ENCODE measurements at places on chromosomes 2 and 18.

DNA sequence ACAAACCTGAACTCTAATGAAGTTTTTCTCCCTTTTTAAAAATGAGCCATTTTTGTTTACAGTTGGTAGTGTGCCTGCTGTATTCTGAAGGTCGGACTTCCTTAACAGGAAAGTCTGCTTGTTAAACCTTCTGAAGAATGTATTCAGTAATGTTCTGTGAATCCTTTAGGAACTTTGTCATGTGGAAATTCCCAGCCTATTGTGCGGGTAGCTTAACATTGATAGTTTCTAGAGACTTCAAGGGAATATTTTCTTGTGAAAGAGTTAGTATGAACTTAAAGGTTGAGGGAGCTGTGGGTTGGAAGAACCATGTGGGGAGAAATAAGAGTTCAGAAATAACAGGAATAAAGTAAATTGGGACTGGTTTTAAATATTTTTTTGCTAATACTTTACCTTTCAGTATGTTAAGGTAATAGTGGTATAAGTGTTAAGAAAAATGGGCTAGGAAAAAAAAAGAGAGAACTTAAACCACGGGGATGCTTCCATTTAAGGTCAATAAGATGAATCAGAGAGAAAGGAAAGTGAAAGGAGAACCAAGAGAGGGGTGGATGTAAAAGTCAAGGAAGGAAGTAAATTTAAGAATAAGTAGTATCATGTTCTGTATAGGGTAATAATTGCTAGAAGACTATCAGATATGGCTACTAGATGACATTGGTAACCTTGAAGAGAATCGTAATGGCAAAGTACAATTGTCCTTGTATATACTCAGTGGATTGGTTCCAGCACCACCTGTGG, 90.5 kb downstream of the PMS1 start:
- DNase-seq = no peak

DNA sequence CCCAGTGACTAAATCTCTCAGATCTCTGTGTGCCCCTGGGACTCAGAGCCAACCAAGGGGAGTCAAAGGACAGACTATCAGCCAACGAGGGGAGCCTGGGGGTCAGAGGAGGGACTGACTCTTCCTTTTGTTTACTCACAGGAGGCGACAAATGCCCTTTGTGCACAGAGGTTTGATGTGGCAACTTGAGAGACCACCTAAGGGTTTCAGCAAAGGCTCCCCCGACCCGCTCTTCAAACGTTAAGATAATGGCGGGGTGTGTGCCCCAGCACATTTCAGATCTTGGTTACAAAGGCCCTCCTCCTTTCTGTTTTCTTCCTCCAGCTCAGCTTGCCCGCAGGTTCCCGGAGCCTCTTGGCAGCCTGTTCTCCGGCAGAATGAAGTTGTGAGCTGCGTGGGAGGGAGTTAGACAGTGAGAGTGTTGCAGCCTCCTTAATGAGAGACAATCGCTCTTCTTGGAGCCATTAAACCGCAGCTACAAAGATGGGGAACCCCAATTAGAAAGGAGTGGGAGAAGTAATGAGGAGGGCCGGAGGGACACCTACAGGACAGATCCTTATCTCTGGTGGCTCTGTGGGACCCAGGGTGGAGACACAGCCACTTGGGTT, 76.2 kb downstream of the KIAA2012 start:
- DNase-seq = no peak

DNA sequence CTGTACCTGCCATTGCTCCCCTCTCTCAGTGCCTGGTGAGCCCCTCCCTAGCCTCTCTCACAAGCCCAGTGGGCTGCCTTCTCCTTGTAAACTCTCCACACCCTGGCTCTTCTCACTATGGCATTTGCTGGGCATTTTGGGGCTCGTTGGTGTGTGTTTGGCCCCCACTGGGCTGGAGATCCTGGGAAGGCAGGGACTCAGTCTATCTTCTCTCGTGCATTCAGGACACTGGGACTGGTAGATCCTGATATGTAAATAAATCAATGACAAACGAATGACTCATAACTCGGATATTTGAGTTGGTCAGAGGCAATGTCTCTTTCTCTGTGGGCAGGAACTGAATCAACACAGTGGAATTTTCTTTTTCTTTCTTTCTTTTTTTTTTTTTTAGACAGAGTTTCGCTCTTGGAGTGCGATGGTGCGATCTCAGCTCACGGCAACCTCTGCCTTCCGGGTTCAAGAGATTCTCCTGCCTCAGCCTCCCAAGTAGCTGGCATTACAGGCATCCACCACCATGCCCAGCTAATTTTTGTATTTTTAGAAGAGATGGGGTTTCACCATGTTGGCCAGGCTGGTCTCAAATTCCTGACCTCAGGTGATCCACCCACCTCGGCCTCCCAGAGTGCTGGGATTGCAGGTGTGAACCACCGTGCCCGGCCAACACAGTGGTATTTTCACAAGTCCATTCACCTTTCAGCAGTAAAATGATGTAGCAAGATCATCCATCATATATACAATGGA, 144.6 kb upstream of the SPRED2 start:
- peak; percentile 77 for DNase-seq

DNA sequence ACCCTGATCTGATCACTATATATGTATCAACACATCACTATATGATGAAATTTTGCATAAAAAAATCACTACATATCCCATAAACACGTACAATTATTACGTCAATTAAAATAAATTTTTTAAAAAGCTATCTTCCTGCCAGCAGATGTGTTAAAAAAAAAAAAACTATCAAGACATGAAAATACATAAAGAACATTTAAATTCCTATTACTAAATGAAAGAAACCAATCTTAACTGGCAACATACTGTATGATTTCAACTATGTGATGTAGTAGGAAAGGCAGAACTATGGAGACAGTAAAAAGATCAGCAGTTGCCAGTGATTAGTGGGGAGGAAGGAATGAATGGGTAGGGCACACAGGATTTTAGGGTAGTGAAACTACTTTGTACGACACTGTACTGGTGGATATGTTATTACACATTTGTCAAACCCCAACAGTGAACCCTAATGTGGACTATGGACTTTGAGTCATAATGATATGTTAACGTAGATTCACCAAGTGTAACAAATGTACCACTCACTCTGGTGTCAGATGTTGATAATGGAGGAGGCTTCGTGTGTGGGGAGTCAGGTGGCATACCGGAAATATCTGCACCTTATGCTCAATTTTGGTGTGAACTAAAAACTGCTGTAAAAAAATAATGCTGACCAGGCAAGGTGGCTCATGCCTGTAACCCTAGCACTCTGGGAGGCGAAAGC, 27.4 kb downstream of the USP34 start:
- DNase-seq = no peak

Measured in AG08396 (cell line).